Activated naive CD8-positive, alpha-beta T cell treated with anti-CD3 and anti-CD28 coated beads for 36 hours (primary cell): ENCODE measurements at places on chromosomes 6 and 20. TPM values are rescaled to one million over a fixed set of nuclear protein-coding genes. Genes with fewer than 3 reads are reported as not detected.

The BHLHE23 gene
- total RNA-seq: not detected

The MRAP2 gene
- total RNA-seq: not detected

GRCh38 chr6:41704656-41705310 lies 30.6 kb downstream of the TFEB start:
- no peak overlapping the region for H3K27ac ChIP-seq
- H3K36me3 ChIP-seq: peaks cover 5% of the 10 kb centered on the region

DNA sequence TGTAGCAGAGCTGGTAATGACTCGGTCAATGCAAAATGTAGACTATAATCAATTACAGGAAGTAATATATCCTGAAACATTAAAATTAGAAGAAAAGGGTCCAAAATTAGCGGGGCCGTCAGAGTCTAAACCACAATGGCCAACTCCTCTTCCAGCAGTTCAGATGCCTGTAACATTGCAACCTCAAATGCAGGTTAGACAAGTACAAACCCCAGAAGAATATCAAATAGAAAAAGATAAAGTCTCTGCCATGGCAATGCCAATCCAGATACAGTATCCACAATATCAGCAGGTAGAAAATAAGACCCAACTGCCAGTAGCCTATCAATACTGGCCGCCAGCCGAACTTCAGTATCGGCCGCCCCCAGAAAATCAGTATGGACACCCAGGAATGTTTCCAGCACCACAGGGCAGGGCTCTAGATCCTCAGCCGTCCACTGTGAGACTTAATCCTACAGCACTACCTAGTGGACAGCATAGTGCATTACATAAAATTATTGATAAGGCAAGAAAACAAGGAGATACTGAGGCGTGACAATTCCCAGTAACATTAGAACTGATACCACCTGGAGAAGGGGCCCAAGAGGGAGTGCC lies 158.4 kb downstream of the GPX5 start:
- H3K36me3 ChIP-seq: no peaks in the 10 kb centered on the region
- no peak for DNase-seq
- no peak overlapping the region for H3K27ac ChIP-seq
- peaks cover 5% of the 10 kb centered on the region for H3K4me1 ChIP-seq

DNA sequence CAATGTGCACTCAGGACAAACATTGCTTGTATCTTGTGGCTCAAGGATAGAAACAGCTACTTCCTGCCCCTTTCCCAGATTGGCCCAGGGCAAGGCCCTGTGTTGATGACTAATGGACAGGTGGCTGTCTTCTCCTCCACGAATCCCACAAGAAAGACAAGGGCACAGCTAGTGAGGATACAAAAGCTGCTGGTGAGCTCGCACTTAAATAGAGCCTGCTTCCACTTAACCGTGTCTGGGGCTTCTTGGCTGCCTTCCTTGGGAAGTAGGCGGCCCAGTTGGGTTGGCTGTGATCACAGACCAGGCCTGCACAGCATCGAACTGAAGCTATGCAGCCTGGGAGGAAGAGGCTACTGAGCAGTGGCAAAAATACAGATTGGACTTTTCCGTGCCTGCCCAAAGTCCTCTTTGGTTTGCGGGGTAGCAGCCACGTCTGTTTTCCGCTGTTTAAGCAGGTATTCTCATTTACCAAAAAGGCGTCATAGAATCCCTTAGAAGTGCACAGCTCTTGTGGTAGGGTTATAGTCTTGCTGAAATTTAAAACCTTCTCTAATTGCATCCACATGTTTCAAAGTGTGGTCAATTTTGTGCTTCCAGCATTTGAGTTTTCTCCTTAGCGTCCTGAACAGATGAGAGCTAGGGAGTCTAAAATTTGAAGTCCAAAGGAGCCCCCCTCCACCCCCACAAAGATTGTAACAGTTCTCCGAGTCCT lies 23.0 kb upstream of the NAA20 start:
- H3K27ac ChIP-seq: no peak overlapping the region
- no peaks in the 10 kb centered on the region for H3K36me3 ChIP-seq
- H3K4me3 ChIP-seq: no peak overlapping the region
